ENCODE measurements at places on chromosomes 1 and 21. TPM values are rescaled to one million over a fixed set of nuclear protein-coding genes. Genes with fewer than 3 reads are reported as not detected.

Gene FMO4
- 1.3 TPM for total RNA-seq

Gene SLC25A33
- 3.0 TPM for total RNA-seq

Gene LRRC53
- total RNA-seq, result not detected

Gene PKLR
- total RNA-seq, result not detected

Gene LEPROT
- total RNA-seq, result 19.5 TPM

Gene TSPAN1
- not detected for total RNA-seq

Gene ZNF593OS
- not detected for total RNA-seq

Gene C1orf94
- total RNA-seq, result not detected

Gene PROX1
- total RNA-seq, result not detected

Gene S100A3
- not detected for total RNA-seq

Gene IER5
- total RNA-seq, result 25.1 TPM

Gene DSCAM
- total RNA-seq, result not detected

Gene GBP7
- total RNA-seq, result 0.20 TPM

Gene FCRL5
- total RNA-seq, result 0.08 TPM

Gene CLCNKA
- total RNA-seq, result not detected

Gene SFN
- total RNA-seq, result 5.6 TPM

Gene MYOM3
- total RNA-seq, result not detected

Gene SH2D5
- total RNA-seq, result not detected

Gene ETV3
- total RNA-seq, result 45.4 TPM

Gene AKR7A3
- total RNA-seq, result 0.36 TPM

Gene RALGPS2
- total RNA-seq, result 5.3 TPM

Gene PTAFR
- total RNA-seq, result 0.40 TPM

Gene KCNK2
- total RNA-seq, result not detected

Gene PCP4
- not detected for total RNA-seq

Gene MOB3C
- total RNA-seq, result 22.3 TPM

Gene MIXL1
- total RNA-seq, result not detected

Gene ESPN
- total RNA-seq, result 1.4 TPM

Gene BSDC1
- 50.7 TPM for total RNA-seq

Gene MIER1
- 51.1 TPM for total RNA-seq

Gene DNALI1
- total RNA-seq, result not detected

Gene TMPRSS15
- not detected for total RNA-seq

Gene OR2T35
- not detected for total RNA-seq

Gene SPRR1A
- not detected for total RNA-seq

Gene MTARC2
- not detected for total RNA-seq

Gene B3GALT2
- total RNA-seq, result 0.40 TPM

Gene BRDT
- total RNA-seq, result not detected

Gene AGBL4
- total RNA-seq, result not detected

Gene FHL3
- 5.8 TPM for total RNA-seq

Gene C1orf87
- not detected for total RNA-seq

Gene OR10J1
- total RNA-seq, result not detected

Gene LDLRAD1
- not detected for total RNA-seq

Gene TAF1A
- 8.5 TPM for total RNA-seq

Gene ZBTB8A
- 0.26 TPM for total RNA-seq

Gene CCDC30
- total RNA-seq, result 2.4 TPM

Gene FCRLB
- 0.53 TPM for total RNA-seq

Gene LCE1E
- total RNA-seq, result not detected

Gene HIVEP3
- 23.1 TPM for total RNA-seq

Gene MYCL
- total RNA-seq, result 0.29 TPM

Gene GJB4
- total RNA-seq, result not detected

Data from activated naive CD4-positive, alpha-beta T cell treated with anti-CD3 and anti-CD28 coated beads, Interleukin-2, amount 10 ng/mL, durations not matched to agents 5 hours and 36 hours (primary cell).